Stimulated activated CD8-positive, alpha-beta memory T cell treated with anti-CD3 and anti-CD28 coated beads, Interleukin-12 subunit alpha, Interleukin-12 subunit beta, amount 100 ng/mL, for 1 hour (primary cell): ENCODE measurements at places on chromosomes 6 and 20.

DNA sequence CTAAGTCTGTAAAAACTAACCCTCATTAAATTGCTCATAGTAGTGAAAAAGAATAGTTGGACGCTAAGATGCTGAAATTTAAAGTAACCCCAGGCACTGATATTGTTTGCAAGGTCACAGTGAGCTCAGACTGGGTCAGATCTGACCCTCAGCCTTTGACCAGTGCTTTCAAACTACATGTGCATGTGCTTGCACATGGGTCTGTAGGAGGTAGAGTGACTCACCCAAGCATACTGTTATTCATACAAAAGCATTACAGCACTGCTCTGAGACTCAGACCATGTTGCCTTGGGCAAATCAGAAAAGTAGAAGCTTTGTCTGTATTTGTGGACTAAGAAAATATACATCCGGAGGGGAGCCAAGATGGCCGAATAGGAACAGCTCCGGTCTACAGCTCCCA is 326.4 kb upstream of the MARCKS start:
- no peak for DNase-seq

DNA sequence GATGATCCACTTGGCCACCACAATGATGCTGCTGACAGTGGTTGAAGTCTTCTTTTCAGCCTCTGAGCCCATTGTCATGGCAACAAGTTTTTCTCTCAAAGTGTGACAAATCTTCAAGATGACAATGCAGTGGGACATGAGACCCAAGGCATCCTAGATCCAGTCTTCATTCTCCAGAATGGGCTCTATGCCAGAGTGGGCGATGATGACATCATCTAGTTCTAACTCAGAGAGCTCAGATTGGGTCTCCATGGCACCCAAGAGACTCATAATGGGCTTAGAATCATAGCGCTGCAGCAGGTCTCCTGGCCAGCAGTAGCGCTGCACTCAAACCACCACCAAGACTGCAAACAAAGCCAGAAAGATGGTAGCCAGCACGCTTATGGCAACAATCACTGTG is 973.6 kb downstream of the EYS start:
- no peak for DNase-seq

DNA sequence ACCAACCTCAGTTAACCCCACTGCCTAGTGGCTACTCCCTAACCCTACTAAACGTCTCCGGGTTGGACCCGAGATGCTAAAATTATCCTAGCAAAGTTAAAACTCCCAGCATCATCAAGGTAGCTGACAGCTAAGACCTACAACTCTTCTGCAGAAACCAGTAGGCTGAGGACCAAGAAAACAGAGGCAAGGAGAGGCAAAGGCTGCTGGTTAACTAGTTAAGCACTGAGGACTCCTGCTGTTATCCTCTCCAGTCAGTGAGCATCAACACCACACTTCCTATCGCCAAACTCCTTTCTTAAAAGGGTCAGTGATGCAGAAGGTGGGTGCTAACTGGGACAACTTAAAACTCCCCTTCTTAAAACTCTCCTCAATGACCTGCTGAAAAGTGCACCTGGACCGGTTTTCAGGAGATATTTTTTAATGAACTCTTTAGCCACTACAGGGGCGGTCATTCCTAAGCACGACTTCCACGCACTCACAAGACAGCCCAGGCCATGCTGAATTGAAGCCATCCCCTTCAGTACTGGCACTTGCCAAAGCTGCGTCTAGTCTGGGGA is 1.7 kb downstream of the TRERF1 start:
- no peak for DNase-seq

- DNase-seq = no peak
Measured at GRCh38 chr6:15171026-15171425, 74.8 kb upstream of the JARID2 start.

DNA sequence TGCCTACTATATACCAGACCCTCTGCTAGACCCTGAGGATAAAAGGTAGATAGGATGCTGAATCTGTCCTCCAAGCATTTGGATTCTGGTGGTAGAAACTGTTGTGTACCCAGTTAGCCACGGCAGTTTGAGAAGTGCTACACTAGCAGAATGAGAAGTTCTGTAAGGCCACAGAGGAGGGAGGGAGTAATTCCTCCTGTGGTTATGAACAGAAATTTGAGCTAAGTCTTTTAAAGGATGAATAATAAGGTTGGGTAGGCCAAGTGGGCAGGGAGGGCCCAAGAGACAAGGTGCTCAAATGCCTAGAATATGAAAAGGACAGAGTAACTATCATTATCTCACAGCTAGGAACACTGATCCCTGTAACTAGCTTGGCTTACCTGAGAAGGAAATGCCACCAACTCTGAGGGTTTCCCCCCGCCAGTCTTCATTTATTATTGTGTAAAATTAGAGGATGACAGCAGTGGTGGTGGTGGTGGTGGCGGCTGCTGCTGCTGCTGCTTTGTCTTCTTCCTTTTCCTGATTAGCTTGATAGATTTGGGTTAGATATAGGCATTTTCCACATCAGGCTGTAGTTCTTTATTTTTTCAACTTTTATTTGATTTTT is 243.3 kb downstream of the PRL start:
- DNase-seq = no peak

DNA sequence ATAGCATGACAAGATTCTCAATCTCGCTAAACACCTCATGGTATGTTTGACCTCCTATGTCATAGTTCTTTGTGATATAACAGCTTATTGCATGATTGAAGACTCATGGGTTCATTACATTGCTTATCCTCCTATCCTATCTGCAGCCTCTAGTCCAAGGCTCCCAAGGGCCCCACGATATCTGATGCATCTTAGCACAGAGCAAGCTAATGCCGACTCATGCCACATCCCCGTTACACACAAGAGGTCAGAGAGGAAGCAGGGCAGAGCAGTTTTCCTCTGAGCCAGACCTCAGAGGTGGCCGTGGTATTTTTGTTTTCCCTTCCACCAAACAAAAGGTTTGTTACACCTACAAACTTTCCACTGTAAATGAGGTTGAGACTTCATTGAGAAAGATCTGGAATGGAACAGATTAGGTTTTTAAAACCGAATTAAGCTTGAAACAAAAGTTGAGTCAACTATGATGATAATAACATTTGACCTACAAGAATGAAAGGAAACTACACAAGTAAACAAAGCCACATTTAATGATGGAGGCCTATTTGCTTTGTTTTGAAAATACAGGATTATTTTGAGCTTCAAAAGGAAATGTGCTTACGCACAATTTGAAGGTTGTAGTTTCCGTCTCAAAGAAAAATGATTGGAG is 133.9 kb upstream of the MYLIP start:
- DNase-seq = no peak

GRCh38 chr6:57297505-57297904 is 19.9 kb upstream of the PRIM2 start:
- no peak for DNase-seq

GRCh38 chr20:13813910-13814309 is 29.1 kb downstream of the NDUFAF5 start:
- no peak for DNase-seq

DNA sequence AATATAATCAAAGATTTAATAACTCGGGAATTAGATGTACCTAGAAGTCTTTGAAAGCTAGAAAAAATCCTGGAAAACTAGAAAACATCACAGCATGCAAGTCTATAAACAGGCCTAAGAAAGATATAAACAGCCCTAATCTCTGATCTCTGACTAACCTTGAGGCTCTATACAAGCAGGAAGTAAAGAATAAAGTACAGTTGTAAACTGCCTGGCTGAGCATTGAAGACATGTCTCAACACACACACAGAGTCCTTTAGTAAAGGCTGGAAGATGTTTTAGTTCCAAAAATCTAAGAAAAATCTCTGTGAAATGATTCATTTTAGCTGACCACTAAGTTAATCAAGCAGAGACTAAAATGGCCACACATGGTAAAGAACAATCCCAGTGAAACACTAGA is 774.5 kb downstream of the EYS start:
- DNase-seq = no peak

DNA sequence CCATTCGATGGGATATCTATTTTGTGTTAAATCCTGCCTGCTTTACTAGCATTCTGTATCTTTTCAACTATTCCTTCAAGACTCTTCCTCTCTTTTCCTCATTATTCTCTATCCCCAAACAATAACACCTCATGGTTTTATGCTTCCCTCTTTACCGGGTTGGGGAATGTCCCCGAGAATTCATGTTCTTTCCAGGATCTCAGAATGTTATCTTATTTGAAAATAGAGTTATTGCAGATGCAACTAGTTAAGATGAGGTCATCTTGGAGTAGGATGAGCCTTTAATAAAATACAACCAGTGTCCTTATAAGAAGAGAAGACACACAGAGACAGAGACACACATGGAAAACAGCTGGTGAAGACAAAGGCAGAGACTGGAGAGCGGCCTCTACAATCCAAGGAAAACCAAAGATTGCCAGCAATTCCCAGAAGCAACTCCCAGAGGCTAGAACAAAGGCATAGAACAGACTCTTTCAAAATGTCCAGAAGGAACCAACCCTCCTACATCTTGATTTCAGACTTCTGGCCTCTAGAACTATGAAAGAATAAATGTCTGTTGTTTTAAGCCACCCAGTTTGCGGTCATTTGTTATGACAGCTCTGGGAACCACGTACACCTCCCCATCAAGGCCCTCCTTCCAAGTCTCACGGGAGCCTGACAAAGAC is 126.8 kb upstream of the TNFAIP3 start:
- DNase-seq = no peak

DNA sequence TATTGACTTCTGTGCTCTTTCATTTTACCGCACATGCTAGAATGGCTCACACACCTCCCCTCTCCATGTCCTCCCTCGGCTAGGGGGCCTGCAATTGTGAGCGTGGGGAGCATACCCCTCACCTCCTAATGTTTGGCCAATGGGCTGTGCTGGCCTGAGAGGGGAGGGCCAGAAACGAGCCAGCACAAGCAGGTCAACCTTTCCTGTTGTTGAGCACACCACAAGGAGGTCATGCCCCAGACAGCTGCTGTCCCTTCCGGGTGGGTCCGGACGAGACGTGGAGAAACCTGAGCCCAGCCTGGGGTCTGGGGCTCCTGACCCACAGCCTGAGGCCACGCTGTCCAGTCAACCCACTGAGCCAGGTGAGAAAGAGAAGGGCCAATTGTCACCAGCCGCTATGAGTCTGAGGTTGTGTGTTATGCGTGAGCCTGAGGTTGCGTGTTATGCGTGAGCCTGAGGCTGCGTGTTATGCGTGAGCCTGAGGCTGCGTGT is 77.4 kb downstream of the TTLL2 start:
- DNase-seq = no peak

DNA sequence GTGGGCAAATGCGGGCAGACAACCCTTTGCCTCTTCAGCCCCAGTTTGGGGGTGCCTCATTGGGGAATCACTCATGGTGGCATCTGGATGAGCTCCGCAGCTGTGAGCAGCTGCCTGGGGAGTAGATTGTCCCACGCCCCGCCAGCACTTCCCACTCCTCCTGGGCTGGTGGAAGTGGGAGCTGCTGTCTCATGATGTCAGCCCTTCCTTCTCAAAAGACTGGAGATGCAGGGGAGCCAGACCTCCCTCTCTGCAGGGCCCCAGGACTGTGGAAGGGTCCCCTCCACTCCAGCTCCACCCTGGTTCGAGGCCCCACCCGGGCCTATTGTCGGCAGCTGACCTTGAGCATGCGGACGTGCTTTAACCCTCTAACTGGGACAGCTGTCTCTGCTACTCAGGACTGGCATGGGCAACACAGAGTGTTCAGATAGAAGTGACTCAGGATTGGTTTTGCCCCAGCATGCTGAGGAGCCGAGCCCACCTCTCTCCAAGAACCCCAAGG is 2.0 kb downstream of the UNC93A start:
- DNase-seq = no peak

DNA sequence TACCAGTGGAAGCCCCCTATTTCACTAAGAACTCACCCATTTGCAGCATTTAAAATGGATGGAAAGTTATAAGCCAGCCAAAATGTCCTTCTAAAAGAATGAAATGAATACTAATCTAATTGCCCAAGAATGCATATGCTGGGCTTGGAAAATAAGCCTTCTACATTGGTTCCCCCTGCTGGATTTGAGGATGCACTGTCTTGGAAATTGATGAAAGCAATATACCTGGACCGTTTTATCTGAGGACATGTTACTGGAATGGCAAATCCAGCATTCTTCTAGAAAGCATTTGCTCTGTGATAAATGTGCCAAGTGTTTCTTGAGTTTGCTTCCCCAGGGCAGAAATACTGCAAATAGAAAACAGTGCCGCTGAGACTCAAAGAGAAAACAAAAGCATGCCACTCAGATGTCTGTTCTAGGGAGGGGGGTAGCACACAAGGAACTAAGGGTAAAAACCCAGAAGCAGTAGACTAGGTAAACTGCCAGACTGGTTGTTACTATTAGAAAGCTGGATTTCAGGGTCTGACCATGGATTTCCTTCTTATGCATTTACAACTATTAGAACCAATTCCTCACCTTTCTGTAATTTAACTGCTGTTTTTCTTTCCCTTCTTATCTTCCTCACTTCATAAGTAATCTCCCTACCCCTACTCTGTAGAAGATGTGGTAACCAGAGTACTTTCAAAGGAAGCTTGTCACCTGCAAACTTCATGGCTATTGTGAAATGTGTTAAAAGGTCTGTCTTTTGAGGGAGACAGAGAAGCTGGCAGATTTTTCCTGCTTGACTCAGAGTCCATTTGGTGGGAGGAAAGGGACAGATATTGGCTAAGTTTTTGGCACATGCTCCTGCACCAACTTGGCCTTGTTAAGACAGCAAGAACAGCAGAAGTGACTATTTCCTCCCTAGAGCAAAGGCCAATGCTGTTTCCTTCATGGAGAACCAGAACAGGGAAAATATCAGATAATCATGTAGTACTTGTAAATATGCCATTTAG is 642.6 kb downstream of the KIF16B start:
- no peak for DNase-seq

DNA sequence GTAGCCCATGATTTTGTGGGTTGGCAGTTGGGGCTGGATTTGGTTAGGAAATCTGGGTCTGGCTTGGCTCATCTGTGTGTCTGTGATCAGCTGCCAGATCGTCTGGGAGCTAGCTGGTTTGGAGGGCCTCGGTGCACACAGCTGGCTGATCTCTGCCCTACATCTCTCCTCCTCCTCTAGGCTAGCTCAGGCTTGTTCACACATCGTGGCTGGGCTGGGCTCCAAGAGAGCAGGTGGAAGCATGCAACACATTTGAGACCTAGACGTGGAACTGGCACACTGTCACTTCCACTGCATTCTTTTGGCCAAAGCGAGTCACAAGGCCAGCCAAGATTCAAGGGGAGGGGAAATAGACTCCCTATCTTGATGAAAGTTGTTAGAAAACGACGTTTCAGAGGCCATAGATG is 15.9 kb downstream of the NDUFAF5 start:
- no peak for DNase-seq

DNA sequence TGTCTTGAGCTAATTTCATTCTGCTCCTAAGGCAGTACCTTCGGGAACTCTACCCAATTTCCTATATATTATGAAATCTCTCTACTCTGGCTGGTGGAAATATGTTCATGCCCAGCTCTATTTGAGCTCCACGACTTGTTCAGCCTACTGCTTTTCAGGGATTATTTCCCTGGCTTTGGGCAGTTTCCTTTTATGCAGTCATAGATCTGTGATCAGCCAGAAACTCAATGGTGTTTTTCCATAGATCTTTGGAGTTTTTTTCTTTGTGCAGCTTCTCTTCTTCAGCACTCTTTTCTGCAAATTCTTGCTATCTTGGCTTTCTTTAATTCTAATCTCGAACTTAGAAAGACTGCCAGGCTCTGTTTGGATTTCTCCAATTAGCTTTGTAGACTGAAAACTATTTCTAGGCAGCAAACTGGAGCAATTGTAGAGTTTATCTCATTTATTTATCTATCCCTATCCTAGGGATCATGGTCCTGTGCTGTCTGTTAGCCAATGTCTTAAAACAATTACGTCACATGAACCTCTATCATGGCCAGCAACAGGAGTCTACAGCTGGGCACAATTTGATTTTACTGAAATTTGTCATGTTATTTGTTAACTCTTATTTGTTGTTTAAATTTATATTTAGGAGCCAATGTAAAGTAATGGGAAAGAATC is 328.4 kb downstream of the BCKDHB start:
- DNase-seq = no peak
